NAMALWA (cell line): ENCODE measurements at places on chromosomes 1 and 21.

DNA sequence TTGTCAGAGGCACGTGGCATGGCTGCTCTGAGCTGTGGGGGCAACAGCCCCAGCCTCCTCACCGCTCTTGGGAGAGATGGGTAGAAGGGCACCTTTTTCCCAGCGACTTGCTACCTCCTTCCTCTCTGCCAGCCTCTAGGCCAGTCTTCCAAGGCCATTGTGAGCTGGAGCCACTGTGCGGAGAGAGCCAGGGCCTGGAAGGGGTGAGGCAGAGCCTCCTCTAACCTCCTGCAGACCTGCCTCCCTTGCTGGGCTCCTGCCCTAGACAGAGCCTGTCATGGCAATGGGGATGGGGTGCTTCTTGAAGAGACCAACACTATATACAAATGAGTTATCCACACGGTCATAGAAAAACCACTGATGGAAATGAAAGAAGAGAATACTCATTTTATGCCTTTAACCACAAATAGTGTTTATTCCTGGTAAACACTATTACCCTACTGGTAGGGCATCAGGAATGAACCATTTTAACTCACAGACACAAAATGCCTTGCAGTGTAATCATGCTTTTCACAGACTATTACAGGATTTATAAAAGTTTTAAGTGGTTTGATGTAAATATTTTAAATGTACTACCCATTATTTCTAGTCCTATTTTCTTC is 5.0 kb upstream of the IGFN1 start:
- DNase-seq = no peak

GRCh38 chr1:199245946-199246345 is 607.1 kb downstream of the PTPRC start:
- no peak for DNase-seq

GRCh38 chr21:26715878-26716506 is 129.2 kb downstream of the ADAMTS1 start:
- peak; percentile 55 for DNase-seq

GRCh38 chr21:31265366-31266013 is 78.6 kb downstream of the TIAM1 start:
- DNase-seq = no peak

DNA sequence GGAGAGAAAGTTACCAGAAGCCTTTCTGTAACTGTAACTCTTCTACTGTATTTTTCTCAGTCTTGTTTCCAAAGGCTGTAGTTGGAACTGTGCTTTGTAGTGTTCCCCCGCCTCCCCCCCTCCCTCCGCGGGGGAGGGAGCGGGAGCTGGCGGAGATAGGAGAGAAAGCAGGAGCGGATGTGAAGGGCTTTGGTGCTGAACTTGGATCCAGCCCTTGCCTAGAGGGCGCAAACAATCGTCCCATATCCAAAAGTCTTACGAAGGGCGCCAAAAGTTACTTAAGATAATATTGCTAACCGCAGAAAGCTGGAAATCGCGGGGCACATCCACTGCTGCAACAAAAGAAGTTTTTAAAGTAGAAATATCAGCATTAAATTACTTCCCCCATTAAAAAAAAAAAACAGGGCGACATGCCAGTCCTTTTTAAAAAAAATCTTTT is 2.4 kb upstream of the NFIA start:
- peak; percentile 57 for DNase-seq

DNA sequence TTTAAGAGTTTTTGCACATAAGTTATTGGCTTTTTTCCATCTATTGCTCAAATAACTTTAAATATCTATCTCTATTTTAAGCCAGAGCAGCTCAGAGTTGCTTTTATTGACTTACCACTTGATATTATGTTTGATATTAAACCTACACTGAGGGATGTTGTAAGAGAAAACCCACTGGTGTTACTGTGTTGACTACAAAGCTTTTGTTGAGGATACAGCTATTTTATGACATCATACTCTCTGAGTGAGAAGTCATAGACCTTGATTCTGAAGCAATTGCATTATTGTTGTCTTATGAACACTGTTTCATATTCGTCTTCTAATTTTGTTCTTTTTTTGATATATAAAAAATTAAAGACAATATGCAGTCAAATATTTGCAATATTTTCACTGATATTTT is 560.4 kb downstream of the PTBP2 start:
- no peak for DNase-seq

DNA sequence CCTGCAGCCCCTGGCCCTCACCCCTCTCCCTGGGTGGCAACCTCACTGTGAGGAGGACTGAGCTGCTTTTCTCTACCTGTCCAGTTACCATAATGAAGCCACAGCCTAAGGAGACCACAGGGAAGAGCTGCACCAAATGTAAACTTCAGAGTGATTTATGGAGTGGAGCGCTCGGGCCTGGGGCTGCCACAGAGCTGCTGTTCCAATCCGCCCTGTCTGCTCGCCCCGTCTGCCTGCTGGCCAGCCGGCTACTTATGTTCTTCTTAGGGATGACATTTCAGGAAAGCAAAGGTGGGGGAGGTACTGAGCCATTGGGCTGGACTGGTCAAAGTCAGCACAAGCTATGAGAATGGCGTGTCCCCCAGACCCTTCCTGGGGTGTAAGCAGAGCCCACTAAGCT is 17.9 kb downstream of the SYT6 start:
- DNase-seq = no peak

DNA sequence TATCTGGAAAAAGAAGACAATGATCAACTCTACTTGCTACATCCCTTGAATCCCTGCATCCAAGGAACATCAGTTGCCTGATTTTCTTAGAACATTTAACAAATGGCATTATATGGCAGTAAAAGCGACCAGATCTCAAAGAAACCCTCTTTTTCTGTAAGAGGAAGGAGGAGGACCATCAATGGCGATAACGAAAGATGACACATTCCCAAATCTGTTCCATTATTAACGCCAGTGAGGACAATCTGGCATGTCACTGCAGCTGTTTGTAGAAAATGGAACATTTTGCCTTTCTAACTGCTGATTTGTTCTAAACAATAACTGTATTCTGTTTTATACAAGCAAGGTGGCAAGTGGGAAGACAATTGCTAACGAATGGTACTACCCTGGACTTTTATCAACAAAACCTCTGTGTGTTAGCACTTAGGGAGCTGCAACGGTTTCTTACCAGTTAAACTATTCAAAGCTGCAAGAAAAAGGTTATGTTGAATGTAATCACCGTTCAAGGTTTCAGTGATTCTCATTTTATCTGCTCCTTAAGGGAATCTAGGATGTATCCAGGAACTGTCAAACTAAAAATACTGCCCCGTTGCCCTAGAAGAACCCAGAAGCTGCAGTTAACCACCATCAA is 251.9 kb downstream of the SDCCAG8 start:
- DNase-seq = no peak

GRCh38 chr1:58841455-58841854 is 57.6 kb upstream of the JUN start:
- peak; percentile 26 for DNase-seq

DNA sequence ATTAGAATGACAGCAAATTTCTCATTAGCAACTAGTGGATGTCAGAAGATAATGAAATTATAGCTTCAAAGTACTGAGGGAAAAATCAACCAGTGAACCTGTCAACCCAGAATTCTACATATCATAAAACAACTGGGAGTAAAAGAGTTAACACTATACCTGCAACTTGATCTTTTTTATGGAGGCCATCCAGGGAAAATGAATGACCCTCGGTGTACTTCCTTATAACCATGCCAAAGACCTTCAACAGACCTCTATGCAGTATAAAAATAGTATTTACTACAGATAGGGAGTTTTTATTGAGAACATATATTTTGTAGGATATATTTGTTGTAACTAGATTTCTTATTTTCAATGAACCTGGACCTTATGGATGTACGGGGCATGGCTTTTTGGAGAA is 392.5 kb upstream of the ZRANB2 start:
- no peak for DNase-seq

- peak; percentile 82 for DNase-seq
These were observed 29.9 kb downstream of the TMCO1 start for GRCh38 chr1:165738794-165739193.

DNA sequence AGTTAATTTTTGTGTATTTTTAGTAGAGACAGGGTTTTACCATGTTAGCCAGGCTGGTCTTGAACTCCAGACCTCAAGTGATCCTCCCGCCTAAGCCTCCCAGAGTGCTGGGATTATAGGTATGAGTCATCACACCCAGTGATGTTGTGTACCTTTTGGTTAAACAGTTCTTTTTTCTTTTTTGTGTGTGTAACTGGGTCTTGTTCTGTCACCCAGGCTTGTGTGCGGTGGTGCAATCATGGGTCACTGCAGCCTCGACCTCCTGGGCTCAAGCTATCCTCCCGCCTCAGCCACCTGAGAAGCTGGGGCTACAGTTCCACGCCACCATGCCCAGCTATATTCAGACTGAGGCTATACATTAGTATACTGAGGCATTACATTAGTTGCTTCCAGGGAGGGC is 37.8 kb downstream of the GABPB2 start:
- DNase-seq = no peak

GRCh38 chr1:42767510-42768000 is 506 bp downstream of the C1orf50 start:
- DNase-seq = no peak

DNA sequence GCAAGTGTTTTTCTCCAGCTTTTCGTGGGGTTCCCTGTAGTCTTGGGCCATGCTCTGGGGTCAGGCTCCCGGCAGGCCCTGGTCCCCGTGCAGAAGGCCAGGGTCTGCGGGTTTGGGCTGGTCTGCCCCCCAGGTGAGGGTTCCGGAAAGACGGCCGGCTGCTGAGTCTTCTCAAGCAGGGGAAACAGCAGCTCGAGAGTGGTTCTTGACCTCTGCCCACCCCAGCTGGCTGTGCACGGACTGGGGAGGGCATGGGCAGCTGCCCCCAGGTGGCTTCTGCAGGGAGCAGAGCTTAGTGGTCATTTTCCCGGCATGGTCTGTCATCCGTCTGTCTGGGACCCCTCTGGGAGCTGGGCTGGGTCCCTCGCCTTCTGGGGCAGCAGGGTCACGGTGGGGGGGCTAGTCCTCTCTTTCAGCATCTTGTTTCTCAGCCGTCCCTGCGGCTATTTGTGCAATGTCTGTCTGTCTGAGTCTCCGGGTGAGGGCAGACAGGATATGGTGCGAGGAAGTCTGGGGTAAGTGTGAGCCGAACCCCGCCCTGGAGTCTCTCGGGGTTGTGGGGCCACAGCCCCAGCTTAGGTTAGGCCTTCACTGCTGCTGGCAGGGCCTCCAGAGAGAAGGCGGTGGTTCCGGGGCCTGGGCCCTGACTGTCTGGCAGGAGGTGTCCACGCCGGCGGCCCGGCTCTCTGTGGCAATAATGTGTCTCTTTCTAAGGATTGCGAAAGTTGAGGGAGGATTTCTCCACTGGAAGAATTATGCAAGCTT is 6.1 kb downstream of the SKI start:
- DNase-seq = no peak

GRCh38 chr1:28646040-28646439 is 2.4 kb upstream of the RNU11 start:
- no peak for DNase-seq

GRCh38 chr1:226738421-226738994 is 574 bp downstream of the ITPKB start:
- DNase-seq = peak; percentile 60

GRCh38 chr1:106756752-106757151 is 299.7 kb upstream of the PRMT6 start:
- no peak for DNase-seq

DNA sequence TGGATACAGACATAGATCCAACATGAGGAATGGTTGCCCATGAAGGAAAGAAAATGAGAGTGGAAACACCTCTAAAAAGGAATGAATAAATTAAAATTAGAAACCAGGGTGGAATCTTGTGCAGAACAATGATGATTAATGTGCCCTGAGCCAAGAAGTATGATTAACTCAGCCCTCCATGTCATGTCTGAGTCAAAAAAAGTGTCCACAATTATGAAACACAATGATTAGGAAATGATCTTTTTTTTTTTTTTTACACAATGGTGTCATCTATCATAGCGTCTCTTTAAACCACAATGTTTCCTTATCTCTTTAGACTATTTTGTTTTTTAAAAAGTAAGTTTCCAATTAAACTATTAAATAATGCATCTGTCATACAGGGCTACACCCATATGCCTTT is 78.9 kb upstream of the RAB4A start:
- DNase-seq = no peak

DNA sequence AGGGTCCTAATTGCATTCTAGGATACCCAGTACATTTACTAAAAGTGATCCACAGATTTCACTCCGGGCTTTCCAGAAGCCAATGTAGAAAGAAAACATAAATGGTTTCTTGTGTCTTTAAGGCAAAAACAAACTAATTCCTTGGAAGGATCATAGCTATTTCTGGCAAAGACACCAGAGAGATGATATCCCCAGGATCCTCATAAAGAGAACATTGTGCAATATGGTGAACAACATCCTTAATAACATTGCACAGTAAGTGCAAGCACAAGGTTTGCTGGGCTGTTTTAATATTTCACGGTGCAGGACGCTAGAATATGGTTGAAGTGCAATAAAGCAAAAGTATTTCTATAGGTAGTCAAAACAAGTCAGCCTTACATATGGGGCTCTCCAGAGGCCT is 83.0 kb downstream of the NTPCR start:
- no peak for DNase-seq

- DNase-seq = no peak
These were observed 57.6 kb downstream of the PCNT start for GRCh38 chr21:46381541-46381940.

DNA sequence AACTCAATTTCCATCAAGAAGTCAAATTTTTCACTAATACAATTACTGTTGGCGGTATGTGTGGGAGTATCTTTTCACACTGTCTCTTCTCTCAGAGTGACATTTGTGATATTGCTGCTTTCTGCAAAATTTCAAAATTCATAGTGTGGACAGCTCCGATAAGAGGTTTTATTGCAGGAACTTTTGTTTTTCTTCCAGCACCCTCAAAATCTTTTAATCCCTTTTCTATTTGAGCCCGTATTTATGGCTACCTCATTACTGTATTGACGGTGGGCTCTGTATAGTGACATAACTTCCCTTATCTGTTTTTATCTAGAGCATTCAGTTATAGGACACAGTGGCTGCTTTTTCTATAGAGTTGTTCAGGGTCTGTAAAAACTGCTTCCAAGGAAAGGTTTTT is 794.4 kb upstream of the TMPRSS15 start:
- DNase-seq = no peak

DNA sequence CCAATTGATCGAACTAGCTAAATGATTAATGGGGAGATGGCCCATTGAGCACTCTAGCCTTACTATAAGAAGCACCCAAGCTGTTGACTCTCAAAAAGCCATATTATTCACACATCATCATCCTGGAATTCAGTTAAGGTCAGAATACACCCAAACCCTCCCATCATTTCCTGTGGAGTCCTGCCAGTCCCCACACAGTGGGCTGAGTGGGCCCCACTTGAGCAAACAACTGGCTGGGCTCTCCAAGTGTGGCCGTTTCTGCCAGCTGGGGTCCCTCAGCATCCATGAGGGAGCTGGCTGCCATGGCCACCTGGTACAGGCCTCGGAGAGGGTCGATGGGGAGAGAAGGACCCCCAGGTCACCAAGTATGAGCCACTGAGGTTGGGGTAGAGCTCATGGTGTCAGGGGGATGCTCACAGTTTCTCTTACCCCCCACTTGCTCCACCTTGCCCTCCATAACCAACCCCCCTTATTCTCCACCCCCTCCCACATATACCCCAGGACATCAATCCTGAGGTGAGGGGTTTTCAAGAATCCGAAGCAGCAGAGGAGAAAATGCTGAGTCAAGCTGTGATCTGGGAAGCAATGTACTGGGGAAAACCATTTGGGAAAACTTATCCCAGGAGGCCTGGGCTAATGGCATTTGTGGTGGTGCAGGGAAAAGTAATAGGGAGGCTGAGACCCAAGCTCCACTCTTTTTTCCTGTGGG is 60.3 kb downstream of the UBE2T start:
- no peak for DNase-seq
